ENCODE measurements at places on chromosomes 3 and 15.

GRCh38 chr3:46946856-46947545 lies 29.5 kb downstream of the CCDC12 start:
- DNase-seq, result peak; percentile 67

DNA sequence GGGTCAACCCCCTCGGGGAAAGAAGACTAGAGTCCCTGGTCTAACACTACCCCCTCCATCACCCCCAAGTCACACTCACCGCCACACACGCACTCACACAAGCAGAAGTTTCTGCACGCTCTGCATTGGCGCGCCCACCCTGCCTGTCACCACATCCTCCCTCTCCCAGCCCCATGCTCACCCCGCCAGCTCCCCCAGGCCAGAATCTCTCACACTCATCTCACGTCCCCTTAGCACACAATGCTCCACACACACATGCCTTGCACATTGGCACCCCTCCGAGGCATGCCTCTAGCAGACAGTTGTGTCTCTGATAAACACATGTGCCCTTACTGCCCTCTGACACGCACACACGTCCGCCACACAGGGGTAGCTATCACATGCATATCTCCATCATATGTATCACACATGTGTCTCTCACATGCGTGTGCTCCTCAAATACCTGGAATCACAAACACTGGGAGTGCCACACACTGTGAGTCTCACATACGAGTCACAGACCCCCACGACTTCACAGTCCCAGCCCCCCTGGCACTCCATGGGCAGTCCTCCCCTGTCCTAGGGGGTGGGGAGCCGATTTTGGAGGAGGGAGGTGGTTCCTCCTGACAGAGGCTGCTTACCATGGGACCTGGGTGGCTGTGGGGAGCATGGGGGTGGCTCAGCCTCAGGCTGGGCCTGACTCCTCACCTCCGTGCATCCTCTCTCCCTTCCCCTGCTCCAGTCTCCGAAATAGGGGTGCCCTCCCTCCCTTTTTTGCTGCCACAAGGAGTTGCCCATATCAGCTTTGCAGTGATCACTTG lies 898 bp downstream of the FBLN2 start:
- no peak for DNase-seq

- no peak for DNase-seq
Observed at GRCh38 chr3:185778821-185779220, 46.0 kb downstream of the IGF2BP2 start.

DNA sequence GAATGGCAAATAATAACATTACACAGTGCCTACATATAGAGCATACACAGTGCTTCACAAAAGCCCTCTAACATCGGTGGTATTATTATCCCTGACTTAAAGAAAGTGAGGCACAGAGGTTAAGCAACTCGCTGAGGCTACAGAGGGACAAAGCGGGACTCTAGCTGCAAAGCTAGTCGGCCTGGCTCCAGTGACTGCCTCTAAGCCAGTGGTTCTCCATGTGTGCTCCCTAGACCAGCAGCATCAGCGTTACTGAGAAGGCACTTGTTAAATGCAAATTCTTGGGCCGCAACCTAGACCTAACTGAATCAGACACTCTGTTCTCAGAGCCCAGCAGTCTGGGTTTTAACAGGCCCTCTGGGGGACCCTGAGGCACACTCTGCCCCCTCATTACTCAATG lies 33.1 kb upstream of the LIPC start:
- DNase-seq, result no peak

GRCh38 chr3:54165865-54166264 lies 43.5 kb downstream of the CACNA2D3 start:
- no peak for DNase-seq

- no peak for DNase-seq
Observed at GRCh38 chr15:95363646-95364045, 966.9 kb upstream of the NR2F2 start.

DNA sequence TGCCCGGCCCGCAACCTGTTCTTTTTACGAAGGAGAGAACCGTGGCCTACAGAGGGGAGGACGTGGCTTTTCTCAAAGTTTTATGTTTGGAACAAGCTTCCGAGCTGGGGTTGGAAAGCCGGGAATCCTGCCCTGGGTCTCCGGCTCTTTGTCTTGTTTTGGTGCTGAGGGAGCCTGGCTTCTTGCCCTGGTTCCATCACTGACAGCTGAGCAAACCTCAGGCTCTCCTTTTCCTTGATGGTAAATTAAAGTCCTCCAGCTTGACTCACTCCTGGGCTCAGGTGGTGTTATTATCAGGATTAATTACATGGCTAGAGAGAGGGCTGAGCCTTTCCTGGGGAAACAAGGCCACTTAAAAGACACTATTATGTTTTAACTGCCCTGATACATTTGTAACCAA lies 289.5 kb upstream of the RGMA start:
- no peak for DNase-seq

- DNase-seq, result no peak
Observed at GRCh38 chr15:101635944-101636727, 16.0 kb downstream of the TM2D3 start.

- DNase-seq, result peak; percentile 14
Observed at GRCh38 chr15:82647835-82648256, 683 bp upstream of the CPEB1 start.

DNA sequence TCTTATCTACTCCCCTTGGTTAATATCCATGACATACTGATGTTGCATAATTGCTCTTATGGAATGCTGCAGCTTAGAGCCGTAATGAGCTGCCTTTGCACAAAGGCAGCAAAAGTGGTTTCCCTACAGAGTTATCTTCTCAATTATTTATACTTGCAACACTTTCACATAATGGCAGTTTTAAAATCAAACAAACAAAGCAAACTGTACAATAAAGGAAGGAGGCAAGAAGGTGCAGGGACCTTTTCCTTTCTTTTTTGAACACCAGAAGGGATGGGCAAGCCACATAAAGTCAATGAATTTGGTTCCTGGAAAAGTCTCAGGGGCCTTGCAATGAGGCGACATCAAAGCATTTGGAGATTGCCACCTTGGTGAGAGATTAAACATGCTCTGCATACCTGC lies 188.0 kb downstream of the MEIS2 start:
- DNase-seq, result no peak

- no peak for DNase-seq
Observed at GRCh38 chr3:161342629-161343028, 28.7 kb downstream of the SPTSSB start.

GRCh38 chr3:32176989-32177701 lies 61.3 kb upstream of the CMTM8 start:
- peak; percentile 62 for DNase-seq

- DNase-seq, result no peak
Observed at GRCh38 chr3:35677797-35678196, 38.5 kb downstream of the ARPP21 start.

DNA sequence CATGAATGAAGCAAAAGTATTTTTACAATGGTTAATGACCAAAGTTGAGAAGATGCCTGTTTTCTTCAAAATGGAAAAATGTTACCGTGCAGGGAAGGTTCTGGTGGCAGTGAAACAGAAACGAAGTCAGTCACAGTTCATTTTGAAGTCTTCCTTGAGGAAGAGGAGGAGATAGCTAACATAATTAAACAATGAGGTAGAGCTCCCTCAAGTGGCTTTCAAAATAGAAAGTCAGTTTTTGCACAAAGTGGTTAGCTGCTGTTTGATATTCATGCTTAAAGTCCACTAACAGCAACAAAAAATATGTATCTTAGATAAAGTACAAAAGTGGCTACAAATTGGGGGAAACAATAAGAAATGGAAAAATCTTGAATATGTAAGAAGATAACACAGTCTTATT lies 87.3 kb downstream of the TFG start:
- no peak for DNase-seq

DNA sequence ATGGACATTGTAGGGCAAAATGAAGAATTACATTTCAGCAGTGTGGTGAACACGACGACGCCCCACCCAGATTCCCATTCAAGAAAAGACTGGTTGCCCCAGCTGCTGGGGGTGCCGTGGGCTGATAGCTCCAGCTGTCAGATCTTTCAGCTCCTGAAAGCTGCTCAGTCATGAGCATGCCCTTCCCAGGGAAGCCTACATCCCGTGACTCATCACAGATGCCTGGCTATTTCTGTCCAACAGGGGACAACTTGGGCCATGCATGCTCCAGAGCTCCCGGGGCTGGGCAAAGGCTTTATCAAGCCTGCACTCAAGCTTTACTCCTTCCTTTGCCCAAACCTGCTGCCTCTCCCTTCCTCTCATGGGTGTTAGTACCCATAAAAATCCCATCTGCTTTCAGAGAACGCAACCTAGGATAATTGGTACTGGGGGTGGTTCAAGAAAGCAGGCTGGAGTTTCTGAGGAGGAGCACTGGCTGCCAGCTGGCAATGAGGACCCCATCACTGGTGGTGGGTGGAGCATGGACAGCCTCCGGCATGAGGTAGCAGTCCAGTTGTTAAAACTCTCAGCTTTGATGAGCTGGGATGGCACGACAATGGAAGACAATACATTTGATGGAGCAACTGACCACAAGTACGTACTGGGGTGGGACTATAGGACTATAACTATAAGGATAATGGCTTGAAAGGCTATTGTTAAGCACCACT lies 16.4 kb upstream of the ST8SIA2 start:
- DNase-seq, result no peak

DNA sequence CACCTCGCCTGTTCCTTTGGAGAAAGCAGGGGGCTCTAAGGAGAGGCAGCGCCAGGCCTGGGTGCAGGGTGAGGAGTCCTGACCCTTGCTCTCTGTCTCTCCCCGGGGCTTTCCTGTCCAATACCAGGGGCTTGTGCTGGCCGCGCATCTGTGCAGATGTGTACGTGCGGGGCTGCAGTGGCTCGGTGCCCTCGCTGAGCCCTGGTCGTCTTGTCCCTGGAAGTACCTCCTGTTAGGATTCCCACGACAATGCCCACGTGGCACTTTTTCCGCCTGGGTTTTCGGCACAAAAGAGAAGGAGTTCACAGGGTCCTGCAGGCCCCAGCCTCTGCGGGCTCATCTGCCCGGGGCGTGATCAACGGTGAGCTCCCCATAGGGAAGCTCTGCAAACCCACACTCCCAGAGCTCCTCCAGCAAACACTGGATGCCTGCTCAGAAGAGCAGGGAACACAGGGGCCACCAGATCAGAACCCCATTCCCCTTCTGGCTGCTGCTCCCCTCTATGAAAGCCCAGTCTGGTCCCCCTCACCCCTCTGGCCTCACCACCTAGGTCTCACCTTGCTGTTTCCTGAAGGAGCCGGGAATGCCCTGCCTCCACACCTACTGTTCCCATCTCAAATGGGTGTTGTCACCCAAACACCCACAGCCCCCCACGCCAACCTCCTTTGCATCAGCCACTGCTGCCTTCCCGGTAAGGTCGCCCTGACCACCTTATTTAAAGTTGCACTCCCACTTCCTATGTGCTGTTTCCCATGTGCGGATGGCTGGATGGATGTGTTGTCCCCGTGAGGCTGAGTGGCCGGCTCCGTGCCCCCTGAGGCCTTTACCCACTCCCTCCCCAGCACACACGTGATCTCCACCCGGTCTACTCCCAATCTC lies 62.6 kb upstream of the PRR20G start:
- no peak for DNase-seq

- no peak for DNase-seq
Observed at GRCh38 chr3:11476735-11477144, 167.0 kb downstream of the VGLL4 start.

- no peak for DNase-seq
Observed at GRCh38 chr3:17986348-17986816, 244.0 kb upstream of the TBC1D5 start.

- DNase-seq, result no peak
Observed at GRCh38 chr3:152054315-152054714, 180.9 kb downstream of the SUCNR1 start.

DNA sequence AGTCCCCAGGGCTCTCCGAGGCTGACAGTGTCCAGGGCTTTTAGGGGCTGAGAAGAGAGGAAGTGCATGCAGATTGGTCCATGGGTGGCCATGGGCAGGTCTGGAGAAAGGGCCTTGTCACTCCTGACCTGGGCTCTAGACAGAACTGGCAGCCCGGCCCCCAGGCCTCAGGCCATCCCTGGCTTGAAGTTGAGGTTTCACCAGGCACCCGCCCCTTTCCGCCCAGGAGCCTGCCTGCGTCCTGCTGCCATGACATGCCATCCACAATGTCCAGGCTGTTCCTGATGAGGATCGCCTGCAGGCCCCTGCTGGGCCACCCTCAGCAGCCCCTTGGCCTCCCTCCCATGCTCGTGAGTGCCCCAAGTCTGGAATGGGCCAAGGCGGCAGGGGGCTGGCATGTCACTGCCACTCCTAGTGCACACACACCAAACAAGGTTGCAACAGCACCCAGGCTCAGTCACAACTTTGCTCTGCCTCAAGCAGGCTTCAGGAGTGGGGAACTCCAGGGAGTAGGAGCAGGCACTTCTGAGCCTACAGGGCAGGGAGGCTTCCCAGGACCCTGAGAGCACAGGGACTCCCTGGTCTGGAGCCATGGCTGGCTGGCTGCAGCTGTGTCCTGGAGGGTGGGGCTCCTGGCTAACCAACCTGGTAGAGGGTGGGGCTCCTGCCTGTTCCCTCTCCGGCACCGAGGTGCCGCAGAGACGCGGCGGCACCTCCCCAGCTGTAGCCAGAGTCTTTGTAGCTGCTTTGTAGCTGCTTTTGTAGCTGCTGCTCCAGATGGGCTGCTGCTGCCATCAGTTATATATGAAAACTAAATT lies 1457.1 kb upstream of the GBE1 start:
- DNase-seq, result no peak

GRCh38 chr3:173007079-173007723 lies 133.8 kb downstream of the SPATA16 start:
- DNase-seq, result no peak

DNA sequence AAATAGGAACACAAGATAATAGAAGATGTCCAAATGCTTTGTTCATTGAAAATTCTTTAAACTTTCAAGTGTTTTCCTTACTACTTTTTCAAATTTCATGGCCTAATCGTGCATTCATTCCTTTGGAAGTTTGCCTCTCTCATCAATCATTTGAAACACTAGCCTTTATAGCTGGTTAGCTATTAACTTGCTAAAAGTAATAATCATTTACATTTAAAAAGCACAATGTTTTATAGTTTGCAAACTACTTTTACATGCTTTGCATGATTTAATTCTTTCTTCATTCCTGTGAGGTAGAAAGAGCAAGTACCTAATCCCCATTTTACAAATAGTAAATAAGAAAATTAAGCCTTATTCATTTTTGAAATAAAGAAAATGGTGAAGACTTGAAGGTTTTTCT lies 137.4 kb upstream of the SLC7A14 start:
- no peak for DNase-seq

GRCh38 chr3:132545471-132545870 lies 51.6 kb upstream of the ACKR4 start:
- no peak for DNase-seq

- DNase-seq, result no peak
Observed at GRCh38 chr3:152488449-152488848, 219.7 kb downstream of the MBNL1 start.

GRCh38 chr3:132593241-132593946 lies 3.7 kb upstream of the ACKR4 start:
- DNase-seq, result no peak

- no peak for DNase-seq
Observed at GRCh38 chr15:70826634-70827033, 27.3 kb downstream of the LARP6 start.

GRCh38 chr15:87736891-87737389 lies 519.6 kb downstream of the NTRK3 start:
- DNase-seq, result no peak

- DNase-seq, result no peak
Observed at GRCh38 chr15:28252831-28253230, 69.1 kb downstream of the HERC2 start.

Measured in effector CD4-positive, alpha-beta T cell (primary cell).